Dermis blood vessel endothelial cell (primary cell): ENCODE measurements at places on chromosomes 7 and 10. TPM values are rescaled to one million over a fixed set of nuclear protein-coding genes. Genes with fewer than 3 reads are reported as not detected.
A peak's percentile ranks its signal among the peaks of the same experiment; 100 is the strongest.

DNA sequence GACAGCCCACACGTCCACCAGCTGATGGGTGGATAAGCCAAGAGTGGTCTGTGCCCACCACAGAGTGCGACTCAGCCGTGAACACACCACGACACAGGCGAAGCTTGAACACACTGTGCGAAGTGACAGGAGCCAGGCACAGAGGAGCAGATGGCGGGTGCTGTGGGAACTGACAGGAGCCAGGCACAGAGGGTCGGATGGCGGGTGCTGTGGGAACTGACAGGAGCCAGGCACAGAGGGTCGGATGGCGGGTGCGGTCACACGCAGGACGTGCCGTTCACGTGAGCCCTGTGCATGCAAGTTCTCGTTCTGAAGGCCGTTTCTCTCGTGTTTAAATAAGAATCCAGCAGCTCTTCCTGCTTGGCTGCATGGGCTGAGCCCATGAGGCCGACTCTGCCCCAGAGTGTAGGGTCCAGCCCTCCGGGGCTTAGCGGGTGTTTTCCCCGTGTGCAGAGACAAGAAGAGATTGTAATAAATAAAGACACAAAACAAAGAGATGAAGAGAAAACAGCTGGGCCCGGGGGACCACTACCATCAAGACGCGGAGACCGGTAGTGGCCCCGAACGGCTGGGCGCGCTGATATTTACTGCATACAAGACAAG lies 5.9 kb upstream of the ADAP1 start:
- no peak for DNase-seq

- no peak for DNase-seq
Observed at GRCh38 chr10:90999512-91000172, 78.8 kb upstream of the ANKRD1 start.

- no peak for DNase-seq
Observed at GRCh38 chr10:71471006-71471405, 74.3 kb downstream of the CDH23 start.

- DNase-seq = peak; percentile 34
Observed at GRCh38 chr10:118840071-118840775, 85.5 kb upstream of the CACUL1 start.

DNA sequence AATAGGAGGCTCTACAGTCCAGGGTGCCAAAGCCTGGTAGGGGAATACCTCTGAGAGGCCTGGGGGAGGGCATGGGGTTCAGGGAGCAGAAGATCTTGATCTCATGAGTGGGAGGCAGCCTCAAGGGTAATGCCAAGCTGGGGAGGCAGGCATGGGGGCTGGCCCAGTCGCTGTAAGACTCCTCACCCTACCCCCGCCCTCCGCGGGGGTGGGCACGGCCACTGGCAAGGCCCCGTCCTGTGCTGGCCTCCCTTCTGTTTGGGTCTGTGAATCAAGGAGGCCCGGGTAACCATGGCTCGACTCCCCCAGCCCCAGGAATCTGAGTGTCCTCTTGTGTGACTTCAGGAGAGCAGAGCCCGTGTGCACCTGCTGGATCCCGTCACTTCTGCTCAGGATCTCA lies 473.9 kb downstream of the PLXNA4 start:
- DNase-seq = no peak

DNA sequence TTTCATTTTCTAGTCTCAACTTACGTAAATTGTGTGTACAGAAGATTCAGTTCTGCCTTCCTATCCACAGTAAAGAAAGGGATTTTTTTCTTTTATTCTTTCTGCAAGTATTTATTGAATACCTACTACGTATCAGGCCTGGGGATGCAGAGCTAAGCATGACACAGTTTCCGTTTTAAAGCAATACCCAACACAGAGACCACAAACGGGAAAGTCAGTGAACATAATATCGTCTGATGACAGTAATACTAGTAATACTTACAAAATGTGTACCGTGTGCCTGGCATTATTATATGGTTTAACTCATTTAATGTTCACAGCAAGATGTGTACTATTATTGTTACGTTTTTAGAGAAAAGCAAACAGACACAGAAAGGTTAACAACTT lies 22.4 kb downstream of the REEP3 start:
- no peak for DNase-seq

DNA sequence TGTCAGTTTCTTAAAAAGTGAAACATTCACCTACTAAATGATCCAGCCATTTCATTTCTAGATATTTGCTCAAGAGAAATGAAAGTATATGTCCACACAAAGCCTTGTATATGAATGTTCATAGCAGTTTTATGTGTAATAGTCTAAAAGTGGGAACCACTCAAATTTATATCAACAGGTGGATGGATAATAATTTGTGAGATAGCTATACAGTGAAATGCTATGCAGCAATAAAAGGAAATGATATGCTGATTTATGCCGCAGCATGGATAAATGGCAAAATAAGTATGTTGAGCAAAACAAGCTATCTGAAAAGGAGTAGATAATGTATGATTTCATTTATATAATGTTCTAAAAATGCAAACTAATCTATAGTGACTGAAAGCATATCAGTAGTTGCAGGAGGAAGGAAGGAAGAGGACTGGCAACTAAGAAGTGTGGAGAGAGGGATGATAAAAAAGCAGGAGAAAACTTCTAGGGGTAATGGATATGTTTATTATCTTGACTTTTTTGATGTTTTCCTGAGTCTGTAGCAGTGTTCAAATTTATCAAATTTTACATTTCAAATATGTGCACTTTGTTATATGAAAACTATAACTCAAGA lies 80.6 kb downstream of the ABCB5 start:
- no peak for DNase-seq

DNA sequence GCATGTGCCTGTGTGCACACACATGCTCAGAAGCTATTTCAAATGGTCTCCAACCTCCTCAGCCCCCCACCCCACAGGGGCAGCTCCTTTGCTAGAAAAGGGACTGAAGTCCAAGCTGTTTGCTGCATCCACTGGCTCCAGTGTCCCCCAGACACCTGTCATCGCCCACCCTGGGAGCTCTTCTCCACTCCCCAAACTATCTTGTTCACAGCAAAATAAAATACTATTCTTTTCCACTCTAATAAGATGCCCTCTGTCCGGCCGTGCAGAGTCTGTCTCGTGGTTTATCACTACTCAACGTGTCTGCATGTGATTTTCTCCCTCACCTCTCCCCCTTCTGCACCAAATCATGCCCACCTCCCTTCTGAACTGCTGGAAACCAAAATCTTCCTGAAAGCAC lies 25.6 kb downstream of the HIPK2 start:
- DNase-seq = no peak

GRCh38 chr10:126518218-126519080 lies 130.2 kb upstream of the ADAM12 start:
- DNase-seq = no peak

GRCh38 chr10:76114581-76115001 lies 683.2 kb downstream of the LRMDA start:
- DNase-seq = no peak

DNA sequence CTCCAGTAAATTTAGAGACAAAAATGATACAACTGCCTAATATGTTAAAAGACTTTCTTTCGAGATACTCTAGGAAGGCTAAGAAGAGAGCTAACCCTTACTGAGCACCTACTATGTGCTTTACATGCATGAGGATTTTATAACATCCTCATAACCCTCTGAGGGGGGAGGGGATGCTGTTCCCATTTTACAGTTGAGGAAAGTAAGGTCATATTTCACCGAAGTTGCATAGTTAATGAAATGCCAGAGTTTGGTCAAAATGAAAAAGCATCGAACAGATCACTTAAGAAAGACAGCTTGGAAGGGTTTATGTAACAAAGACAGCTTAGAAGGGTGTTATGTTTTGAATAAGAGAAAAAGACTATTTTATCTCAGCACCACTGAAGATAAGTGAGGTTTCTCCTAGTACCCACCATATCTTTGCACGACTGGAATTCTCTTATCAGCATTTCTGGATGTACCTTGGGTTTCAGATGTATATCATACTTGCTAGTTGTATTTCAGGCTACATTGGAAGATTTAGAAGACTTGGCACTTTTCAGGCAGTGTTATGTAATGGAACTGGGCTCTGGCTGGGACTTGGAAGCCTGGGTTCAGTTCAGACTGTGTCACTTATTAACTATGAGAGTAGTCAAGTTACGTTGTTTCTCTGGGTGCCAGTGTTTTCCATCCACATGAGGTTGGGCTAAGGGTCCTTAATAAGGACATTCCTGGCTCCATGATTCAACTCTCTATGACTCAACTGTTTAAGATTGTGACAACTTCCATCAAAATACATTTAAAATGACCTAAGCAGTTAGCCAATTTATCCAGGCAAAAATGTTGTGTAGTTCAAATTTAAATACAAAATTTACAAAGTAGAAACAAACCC lies 6.0 kb downstream of the RHOBTB1 start:
- no peak for DNase-seq

DNA sequence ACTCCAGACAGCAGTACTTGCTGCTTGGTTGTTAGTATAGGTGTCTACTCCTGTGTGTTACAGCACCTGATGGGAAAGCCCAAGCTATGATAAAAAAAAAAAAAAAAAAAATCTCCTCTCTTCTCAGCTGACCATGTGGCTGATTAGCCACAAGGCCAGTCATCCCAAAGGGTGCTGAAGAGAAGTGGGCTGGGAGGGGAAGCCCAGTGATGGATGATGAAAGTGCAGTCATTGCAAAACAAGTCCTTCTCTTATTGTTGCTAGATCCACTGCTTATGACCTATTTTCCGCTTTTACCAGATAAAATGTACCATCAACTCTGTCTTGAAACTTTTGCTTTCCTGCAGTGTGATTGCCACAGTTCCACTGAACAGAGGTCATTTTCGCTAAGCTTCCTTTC lies 1092.5 kb upstream of the C7orf33 start:
- DNase-seq = no peak

DNA sequence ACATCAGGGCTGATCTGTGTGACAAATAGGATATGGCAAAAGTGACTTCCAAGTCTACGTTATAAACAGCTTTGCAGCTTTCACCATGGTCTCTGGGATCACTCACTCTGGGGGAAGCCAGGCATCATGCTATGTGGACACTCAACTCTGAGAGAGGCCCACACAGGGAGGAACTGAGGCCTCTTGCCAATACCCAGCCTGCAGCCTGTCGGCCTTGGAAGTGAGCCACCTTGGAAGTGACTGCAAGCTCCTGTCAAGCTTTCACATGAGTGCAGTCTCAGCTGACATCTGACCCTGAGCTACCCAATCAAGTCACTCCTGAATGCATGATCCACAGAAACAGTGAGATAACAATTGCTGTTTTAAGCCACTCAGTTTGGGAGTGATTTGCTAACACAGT lies 56.5 kb downstream of the MMRN2 start:
- no peak for DNase-seq

DNA sequence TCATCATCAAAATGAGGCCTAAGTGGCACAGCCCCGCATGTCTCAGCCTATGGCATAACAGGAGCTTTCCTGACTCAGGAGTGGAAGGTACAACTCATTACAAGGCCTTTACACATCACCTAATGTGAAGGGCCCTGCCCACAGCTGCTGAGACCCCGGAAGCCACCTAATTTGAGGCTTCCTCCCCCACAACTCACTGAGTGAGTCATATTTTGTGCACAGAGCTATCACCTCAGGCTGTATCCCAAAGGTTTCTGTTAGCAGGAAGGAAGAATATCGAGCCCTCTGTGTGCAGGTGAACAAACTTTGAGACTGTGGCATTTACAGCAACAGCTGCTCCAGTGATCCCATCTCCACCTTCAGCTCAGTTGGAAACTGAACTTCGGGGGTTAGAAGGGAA lies 20.6 kb downstream of the HTR5A start:
- DNase-seq = no peak

GRCh38 chr10:87541114-87541513 lies 36.4 kb downstream of the MINPP1 start:
- peak; percentile 26 for DNase-seq

DNA sequence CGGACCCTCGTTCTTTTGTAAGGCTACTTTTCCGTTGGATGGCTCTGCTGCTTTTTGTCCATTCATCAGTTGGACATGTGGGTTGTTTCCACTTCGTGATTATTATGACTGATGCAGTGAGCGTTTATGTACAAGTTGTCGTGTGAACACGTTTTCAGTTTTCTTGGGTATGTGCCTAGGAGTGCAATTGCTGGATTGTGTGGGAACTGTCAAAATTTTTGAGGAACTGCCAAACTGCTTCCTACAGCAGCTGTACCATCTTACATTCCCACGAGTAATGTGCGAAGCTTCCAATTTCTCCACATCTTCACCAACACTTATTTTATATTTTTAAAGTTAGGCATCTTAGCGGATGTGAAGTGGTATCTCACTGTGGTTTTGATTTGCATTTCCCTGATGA lies 10.4 kb downstream of the FKBP6 start:
- DNase-seq = no peak

DNA sequence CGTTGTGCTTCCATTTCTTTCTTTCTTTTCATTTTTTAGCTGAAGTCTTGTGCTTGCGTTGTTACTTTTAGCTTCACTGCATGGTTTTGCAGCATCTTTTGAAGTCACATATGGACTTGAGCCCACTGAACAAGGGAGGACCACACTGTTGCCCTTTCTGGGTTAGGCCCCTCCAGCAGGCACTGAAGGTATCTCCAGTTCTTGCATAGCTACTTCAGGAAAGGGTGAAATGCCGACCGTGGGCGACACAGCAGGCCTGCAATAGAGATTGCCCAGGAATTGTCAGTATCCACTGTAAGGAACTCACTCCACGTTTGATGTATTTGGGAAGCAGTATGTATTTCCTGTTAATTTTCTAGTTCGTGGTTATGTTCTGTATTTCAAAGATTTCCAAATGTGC lies 85.1 kb downstream of the WDR37 start:
- no peak for DNase-seq

DNA sequence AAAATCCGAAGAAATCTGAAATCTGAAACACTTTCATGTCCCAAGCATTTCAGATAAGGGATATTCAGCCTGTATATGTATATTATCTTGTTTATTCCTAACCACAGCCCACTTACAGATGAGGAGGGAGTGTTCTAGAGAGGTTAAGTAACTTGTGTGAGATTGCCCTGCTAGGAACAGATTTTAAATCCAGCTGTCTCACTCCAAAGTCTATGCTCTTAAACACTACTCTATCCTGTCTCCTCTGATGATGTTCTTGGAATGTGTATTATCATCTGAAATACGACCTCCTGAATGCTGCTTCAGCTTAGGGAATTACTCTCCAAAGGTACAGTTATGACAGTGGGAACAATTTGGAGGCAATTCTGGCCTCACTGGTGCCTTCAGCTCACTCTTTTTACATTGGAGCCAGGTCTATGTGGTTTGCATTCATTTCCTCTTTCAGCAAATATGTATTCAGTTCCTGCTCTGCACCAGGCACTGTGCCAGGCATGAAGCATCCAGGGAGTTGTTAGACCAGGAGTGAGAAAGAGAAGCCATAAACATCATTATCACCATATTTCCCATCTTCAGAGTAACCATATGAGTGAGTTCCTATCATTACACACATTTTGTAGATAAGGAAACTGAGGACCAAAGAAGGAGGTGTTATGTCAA lies 70.2 kb downstream of the NOC3L start:
- peak; percentile 58 for DNase-seq

BMI1 gene
- 40.1 and 49.4 TPM in 2 replicates for total RNA-seq

KIF20B gene
- total RNA-seq = 7.0 and 23.5 TPM in 2 replicates

NKX6-2 gene
- total RNA-seq = not detected in 2 replicates

CYP3A7 gene
- not detected in 2 replicates for total RNA-seq

MRC1 gene
- 156 and 249 TPM in 2 replicates for total RNA-seq

NPSR1 gene
- not detected in 2 replicates for total RNA-seq

PALD1 gene
- total RNA-seq = 248 and 276 TPM in 2 replicates

PON1 gene
- not detected in 2 replicates for total RNA-seq

SMKR1 gene
- 0.09 and 0.17 TPM in 2 replicates for total RNA-seq
